Epithelial cell of proximal tubule (primary cell): ENCODE measurements at places on chromosomes 5 and 9.

DNA sequence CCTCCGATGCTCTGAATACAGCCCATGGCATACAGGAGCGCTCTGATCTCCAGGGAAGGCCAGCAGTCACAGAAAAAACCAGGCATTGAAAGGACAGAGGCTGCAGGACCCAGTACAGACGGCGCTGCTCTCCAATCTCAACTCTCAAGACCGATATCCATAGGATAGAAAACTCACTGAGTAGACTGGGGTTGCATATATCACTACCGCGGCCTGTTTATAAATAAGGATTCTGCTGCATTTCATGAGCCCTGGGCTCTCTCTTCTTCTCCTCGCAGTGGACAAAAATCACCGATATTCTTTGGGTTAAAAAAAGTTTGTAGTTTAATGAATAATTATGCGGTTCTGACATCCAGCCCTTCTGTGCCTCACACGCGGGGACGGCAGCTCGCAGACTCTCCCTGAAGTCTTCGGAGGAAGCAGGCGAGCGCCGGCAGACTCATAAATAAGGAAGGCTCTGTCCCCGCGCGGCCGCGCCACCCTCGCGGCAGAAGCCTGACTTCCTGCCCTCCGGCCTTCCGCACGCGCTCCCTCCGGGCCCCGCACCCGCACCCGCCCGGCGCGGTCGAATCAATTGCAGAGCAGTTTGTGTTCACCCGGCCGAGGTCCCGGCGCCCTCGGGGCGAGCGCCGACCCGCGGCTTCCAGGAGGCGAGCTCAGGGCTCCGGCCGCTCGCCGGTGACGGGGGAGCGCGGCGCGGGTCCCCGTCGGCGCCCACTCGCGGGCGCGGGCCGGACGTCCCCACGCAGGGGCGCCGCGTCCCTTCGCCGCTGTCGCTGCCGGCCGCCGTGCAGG is at the start of gene FAM78A:
Gene FAM78A, minus strand, starts transcription at position 417 of the 795 bp plus-strand sequence. Its CDS starts 331 bp downstream, at position 86.
- DNase-seq: no peak

- no peak for DNase-seq
These were observed 189.0 kb upstream of the MEF2C start for GRCh38 chr5:89071941-89072331.

DNA sequence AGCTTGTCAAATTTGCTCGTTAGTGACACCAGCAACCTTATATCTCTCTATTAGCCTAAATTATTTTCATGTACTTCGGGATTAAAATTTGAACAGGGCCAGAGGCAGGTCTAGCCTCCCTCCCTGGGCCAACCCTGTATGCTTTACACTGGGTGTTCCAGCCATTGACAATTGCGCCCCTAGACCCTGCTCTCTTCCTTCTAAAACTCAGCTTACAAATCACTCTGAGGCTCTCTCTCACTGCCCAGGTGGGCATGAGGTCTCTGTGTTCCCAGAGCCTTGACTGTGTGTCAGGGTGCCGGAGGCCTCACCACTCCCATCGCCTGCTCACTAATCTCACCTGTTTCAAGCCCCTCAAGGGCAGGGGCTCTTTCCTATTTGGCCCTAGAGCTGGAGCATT is 6.4 kb upstream of the CFAP90 start:
- DNase-seq: no peak

GRCh38 chr5:141479776-141480175 is 4.0 kb downstream of the PCDHGC3 start:
- DNase-seq: no peak

DNA sequence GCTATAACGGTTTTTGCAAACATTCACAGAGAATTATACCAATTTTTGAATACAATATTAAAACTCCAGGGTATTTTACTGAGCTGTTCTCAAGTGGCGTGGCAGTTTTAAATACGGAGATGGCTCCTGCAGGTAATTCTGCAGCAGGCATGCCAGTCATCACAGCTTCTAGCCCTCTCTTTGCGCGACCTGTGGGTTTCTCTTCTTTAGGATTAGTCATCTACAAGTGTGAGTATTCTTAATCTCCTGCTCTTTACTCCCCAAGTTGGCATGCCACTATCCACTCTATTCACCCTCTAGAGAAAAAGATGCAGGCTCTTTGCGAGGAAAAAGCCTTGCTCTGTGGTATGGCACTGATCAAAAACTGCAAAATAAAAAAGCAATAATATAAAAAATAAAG is 43.9 kb downstream of the ANKRD31 start:
- no peak for DNase-seq

DNA sequence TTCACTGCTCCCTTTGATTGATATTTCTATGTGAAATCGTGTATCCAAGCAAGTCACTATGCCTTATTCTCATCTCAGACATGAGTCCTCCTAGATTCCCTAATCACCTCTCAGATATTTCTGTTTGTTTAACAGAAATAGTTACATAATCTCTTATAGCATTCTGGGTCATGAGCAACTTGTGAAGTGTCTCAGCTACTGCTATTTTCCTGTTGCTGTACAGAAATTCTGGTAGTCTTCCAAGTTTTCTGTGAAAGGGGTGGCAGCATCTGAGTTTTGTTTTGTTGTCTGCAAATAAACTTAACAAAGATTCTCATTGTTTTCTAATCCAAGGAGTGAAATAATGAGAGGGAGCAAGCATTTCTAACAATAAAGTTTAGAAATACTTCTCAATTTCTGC is 256.9 kb upstream of the ST8SIA4 start:
- no peak for DNase-seq

DNA sequence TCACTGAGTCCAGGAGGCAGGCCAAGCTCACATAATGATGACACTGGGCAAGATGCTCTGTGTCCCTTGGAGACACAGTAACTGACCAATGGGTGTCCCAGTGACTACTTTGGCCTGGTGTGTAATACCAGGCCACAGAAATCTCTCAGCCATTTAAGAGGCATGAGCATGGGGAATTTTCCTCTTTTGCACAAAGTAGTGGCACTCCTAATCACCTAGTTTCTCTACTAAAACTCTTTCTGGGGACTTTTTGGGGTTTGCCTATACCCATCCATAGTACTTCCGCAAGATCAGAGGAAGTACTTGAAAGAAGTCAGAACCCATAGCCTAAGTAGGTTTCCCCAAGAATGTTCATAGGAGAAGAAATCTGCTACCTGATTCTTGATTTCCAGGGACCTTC is 161.9 kb downstream of the ARSB start:
- DNase-seq: no peak

DNA sequence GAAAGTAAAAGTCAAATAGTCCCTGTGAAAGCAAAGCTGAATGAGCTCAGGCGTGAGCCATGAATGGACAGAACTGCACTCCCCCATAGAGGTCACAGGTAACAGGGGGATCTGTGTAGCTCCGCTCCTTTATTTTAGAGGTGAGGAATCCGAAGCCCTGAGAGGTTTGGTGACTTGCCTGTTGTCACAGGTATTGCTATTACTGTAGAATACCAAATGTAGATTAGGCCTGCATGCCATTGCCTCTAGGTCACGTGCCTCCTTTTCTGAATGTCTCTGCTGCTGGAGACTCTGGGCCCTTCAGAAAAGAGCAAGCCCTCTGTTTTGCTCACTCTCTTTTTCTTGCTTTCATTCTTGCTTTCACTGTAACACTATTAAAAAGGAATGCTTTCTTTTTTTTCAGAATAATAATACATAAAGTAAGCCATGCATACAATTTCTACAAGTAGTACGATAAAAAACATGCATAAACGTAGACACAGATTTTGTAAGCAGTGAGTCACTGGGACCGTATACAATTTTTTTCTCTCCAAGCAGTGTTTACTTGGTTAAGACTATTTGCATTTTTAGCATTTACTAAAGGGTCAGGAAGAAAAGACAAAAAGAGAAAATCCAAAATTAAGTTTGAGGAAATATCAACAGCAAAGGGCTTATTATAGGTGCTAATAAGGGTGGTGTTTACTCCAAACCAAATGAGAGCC is 568.7 kb upstream of the ADAMTS16 start:
- DNase-seq: no peak

- no peak for DNase-seq
These were observed 420.4 kb downstream of the CETN3 start for GRCh38 chr5:89988998-89989655.

GRCh38 chr5:131973089-131973712 is 27.7 kb upstream of the MEIKIN start:
- DNase-seq: no peak

- DNase-seq: no peak
These were observed 313.9 kb upstream of the TRPC7 start for GRCh38 chr5:136679233-136679632.

DNA sequence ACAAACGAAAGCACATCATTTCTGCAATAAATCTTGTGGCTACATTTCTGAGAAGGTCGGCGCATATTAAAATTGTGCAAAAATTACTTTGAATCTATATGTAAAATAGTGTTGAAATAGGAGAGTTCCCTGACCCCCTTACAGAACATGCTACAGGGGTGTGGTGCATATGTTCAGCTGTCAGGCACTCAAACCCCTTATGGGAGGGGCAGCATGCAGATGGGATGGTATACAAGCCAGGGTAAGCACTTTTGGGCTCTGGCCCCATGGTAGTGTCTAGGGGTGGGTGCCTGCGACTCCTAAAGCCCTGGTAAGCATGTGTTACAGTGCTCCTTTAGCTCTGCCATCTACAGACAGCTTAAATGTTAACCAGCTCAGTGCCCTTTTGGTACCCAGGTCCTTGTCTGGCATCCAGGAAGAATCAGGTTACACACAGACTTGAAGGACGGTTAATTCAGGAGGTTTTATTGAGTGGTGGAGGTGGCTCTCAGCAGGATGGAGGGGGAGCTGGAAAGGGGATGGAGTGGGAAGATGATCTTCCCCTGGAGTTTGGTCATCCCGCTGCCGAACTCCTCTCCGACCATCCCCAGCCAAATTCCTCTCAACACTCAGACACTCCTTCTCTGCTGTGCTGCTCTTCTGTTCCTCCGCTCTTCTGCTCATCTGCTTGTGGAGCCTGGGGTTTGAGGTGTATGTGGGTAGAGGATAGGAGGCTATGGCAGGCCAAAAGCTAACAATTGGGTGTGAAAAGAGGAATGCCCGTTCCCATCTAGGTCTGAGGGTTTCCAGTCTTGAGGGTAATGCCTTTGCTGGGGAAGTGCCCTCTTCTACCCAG is 84.6 kb upstream of the RASEF start:
- no peak for DNase-seq

DNA sequence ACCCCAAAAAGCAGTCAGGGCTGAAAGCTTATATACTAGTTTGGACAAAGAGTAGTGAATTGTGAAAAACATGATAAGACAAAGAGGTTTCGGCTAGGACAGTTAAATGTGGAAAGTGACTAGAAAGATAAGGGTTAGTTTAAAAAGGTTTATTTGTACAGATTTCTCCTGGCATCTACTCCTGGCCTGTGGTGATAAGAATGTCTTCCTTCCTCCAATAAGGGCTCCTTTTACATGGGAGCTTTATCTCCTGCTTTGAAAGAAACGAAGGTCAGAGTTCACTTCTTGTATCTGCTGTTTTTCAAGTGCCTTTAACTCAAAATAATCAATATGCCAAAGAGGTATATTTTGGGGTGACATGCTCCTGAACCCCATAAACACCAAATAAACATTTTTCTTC is 776.1 kb upstream of the COX7C start:
- no peak for DNase-seq

DNA sequence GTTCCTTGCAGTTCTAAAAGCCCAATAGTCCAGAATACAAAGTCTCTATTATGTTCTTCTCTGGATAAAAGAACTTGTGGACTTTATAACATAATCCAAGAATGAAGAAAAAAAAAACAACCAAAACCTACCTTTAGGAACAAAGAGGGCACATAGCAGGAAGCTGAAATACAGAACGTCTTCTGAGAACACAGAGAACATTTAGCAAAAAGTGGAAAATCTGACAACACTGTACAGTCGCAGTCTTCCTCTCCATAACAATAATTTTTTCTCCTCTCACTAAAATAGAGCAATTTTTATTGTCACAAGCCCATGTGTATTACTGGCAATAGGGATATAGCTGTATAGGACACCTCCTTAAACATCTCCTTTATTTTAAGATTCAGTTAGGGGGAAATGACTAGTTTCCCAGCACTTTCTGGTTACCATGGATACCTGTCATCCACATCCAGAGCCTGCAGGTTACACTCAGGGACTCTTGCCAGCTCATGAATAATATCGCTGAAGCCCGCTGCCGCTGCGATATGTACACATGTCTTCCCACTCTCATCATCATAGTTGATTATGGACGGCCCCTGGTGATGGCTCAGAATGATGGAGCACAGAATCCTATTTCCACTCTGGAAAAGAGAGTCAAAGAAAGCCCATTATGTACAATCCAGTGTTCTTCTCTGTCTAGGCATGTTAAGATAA is 106.5 kb downstream of the ANKRD55 start:
- DNase-seq: no peak

GRCh38 chr5:53008751-53009150 is 19.6 kb downstream of the ITGA2 start:
- DNase-seq: no peak

DNA sequence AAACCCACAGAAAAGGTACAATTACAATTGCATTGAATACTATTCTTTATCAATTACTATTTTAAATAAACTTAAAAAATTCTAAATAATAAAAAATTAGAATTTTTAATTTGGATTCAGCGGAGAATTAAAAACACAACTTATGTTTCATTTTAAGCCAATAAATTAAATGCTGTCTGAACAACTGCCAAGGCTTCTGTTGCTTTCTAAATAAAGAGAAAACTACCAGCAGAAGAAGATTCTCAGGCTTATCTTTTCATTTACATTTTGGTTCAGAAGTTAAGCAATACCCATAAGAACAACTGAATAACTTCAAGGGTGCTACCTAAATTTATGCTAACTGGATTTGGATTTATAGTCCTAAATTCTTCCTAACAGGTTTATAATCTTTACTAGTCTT is 150.0 kb upstream of the FTMT start:
- no peak for DNase-seq

GRCh38 chr5:43121913-43122484 is 1.3 kb downstream of the ZNF131 start:
- peak; percentile 13 for DNase-seq

DNA sequence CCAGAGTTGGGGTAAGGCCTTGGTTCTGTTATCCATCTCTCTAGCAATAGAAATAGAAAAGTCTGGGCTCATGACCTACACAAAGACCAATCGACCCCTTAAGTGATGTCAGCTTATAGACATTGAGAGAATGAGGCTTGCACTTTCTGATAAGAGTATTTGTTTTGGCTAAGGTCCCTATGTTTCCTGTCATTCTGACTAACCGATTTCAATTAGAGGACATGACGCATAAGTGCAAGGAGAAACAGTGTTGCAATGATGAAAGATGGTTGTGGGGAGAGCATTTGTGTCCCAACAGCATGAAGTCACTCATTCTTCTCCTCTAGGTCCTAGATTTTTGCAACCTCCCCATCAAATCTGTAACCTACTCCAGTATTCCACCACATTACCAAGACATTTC is 255.1 kb downstream of the MAT2B start:
- no peak for DNase-seq

- DNase-seq: no peak
These were observed 1.7 kb upstream of the SLC34A1 start for GRCh38 chr5:177382423-177383029.

DNA sequence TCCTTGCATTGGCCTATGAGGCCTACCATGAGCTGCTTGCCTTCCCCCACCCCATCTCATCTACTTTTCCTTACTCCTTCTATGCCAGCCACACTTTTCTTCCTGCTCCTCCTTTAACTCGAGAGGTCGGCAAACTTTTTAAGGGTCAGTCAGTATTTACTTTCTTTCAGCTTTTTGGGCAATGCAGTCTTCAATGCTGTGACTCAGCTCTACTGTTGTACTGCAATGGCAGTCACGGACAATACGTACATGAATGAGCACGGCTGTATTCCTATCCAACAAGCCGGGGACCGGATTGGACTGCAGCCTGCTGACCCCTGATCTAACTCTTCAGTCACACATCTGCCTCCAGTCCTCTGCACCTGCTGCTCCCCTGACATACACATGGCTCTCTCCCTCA is 602 bp upstream of the ACTL7A start:
- no peak for DNase-seq
